ENCODE measurements at places on chromosomes 13 and 19. TPM values are rescaled to one million over a fixed set of nuclear protein-coding genes. Genes with fewer than 3 reads are reported as not detected.

Gene CYP2A13
- not detected for total RNA-seq

Gene ADAMTS10
- total RNA-seq: 43.3 TPM

Gene RNF17
- total RNA-seq: not detected

Gene SYCN
- total RNA-seq: not detected

GRCh38 chr19:49409441-49410029 is 13.7 kb downstream of the PTH2 start:
- no peak for DNase-seq

Gene PABPC3
- 0.23 TPM for total RNA-seq

Gene DNAAF3
- total RNA-seq: not detected

GRCh38 chr13:107376341-107377125 is 808.6 kb upstream of the ARGLU1 start:
- no peak for DNase-seq

Gene MTUS2
- 0.69 TPM for total RNA-seq

- no peak for DNase-seq
These were observed 228.5 kb downstream of the TM9SF2 start for GRCh38 chr13:99729745-99730144.

DNA sequence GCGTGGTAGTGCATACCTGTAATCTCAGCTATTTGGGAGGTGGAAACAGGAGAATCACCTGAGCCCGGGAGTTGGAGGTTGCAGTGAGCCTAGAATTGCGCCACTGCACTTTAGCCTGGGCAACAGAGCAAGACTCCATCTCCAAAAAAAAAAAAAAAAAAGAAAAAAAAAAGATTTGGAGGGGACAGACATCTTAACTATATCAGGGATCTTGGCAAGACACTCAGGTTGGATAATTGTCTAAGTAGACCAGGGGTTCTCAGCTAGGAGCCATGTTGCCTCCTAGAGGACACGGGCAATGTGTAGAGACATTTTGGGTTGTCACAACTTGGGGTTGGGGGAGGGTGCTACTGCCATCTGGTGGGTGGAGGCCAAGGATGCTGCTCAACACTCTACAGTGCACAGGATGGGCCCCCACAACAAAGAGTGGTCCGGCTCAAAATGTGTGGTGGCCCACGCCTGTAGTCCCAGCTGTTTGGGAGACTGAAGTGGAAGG is 1.9 kb upstream of the ZNF580 start:
- DNase-seq: no peak

GRCh38 chr13:80030491-80030890 is 310.4 kb downstream of the SPRY2 start:
- no peak for DNase-seq

DNA sequence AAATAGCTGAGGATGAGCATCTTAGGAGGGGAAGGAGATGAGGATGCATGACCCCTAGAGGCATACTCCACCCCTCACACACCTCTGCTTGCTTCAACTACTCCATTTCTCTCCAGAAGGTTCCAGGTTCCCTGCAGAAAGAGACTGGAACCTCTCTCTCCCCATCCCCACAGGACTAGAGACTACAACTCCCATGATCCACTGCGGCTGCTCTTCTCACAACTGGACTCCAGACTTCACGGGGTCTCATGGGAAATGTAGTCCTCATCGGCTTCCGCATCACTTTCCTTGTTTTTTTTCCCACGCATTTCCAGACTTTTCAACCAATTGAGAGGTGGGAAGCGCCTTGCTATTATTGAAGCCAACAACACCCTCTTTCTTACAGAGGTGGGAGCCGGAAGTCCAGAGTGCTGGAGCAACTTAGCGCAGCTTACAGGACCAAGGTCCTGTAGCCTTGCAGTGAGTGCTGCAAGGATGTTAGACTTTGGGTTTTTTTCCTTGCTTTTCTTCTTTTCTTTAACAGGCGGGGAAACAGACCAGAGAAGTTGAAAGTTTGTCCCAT is 13.9 kb upstream of the CACNG6 start:
- no peak for DNase-seq

GRCh38 chr19:28493884-28494283 is 719.1 kb downstream of the UQCRFS1 start:
- no peak for DNase-seq

GRCh38 chr13:101996954-101997353 is 404.9 kb downstream of the FGF14 start:
- DNase-seq: no peak

Gene RFXANK
- 32.8 TPM for total RNA-seq

DNA sequence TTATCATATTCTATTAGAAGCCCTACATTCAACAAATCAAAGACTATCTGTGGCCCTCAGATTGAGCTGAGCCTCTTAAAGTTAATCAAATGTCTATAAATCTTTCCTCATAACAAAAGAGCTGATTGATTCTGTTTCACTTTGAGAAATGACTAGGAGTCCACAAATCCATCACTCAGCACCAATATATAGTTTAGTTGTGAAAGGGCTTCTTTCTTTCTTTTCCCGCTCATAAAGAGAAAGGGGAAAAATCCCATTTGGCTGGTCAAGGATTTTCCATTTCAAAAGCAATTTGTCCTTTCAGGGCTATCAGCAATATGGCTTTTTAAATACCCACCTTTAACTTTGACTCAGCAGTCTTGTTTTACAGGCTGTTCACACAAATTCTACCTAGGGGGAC is 408.5 kb upstream of the PCDH20 start:
- no peak for DNase-seq

DNA sequence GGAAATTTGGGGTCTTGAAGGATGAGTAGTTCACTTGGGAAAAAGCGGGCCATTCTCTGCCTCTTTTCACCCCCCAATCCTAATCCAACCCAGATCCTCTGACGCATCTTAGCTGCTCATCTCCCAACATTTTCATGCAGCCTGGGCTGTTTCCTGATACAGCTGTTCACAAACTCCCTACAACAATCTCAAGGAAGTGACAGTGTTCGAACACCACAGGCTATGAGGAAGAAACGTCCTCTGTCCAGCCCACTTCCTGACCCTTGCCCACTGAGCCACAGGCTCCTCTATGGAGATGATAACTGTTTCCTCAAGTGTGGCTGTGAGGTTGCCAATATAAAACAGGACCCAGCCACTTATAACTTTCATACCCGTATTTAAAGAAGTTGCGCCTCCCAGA is 16.2 kb downstream of the LMTK3 start:
- DNase-seq: no peak

Gene IZUMO1
- total RNA-seq: 0.52 TPM

DNA sequence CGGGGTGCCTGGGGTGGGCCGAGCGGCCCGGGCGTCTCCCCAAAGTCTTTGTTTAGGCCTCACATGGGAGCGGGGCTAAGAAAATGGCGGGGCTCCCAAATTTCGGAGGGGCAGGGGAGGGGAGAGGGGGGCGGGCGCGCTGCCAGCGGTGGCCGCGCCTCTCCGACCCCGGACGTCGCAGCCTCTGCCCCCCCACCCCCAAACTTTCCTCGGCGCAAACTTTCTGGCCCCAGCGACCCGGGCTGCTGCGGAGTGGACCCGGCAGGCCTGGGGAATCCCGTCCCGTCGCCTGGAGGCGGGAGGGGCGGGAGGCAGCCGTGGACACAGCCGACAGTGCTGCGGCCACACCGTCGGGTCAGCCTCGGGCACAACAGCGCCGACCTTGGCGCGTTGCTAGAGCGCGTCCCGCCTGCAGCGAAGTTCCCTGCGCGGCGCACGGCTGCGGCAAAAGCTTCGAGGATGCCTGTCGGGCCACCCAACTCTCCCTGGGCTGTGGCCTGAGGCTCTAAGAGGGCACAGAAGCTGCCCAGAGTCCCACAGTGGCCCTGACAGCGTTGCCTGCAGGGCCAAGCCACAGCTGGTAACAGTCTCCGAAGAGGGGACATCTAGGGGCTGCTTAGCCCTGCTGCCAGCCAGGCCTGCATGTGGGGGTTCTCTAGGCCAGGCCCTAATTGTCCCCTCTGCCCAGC is 1.3 kb downstream of the NFIX start:
- no peak for DNase-seq

DNA sequence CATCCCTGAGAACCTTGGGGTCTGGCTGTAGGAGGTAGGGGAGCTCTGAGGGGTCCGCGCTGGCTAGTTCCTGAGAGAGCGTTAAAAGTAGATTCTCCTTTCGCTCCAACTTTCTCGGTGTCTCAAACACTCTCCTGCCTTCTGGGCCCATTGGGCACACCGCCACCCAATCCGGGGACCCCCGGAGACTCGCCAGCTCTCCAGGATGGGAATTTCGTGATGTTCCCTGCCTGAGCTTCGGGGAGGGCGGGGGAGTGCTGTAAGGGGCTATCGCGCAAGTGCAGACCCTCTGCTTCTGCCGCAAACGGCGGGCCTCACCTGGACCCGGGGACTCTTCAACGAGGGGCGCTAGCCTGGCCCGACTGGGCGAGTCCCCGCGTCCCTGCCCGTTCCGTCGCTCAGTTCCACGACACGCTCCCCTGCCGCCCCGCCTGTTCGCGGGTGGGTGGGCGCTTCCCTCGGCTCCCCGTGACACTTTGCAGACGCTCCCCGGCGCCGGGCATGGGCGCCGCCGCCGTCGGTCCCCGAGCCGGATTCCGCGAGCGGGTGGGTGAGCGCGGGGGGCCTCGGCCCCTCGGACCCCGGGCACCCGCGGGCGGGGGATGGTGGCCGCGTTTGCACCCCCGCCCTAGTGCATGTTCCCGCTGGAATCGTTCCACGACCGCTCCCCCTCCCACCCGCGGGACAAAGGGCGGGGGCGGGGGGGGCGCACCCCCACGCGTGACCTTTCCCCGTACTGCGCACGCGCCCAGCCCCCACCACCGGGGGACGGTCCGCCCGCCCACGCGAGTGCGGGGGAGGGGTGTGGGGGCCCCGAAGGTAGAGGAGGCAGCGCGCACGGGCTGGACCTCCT is at the start of gene CCDC106:
TSS of gene CCDC106 (plus strand) at position 481 of the 853 bp plus-strand sequence. CDS start 835 bp downstream, outside the sequence.
- peak; percentile 91 for DNase-seq
